ENCODE measurements at places on chromosomes 4 and X. TPM values are rescaled to one million over a fixed set of nuclear protein-coding genes. Genes with fewer than 3 reads are reported as not detected.

GRCh38 chrX:15911734-15912550 lies 57.3 kb upstream of the AP1S2 start:
- DNase-seq, result no peak
- no peaks in the 10 kb centered on the region for H3K36me3 ChIP-seq
- no peak overlapping the region for H3K4me3 ChIP-seq
- no peaks in the 10 kb centered on the region for H3K4me1 ChIP-seq
- H3K27ac ChIP-seq, result no peak overlapping the region

The FGB gene
- not detected for total RNA-seq

The DCHS2 gene
- total RNA-seq, result not detected

The ATP2B3 gene
- total RNA-seq, result not detected

The PSAPL1 gene
- not detected for total RNA-seq

The AKAP4 gene
- total RNA-seq, result not detected

The TSC22D3 gene
- 20.0 TPM for total RNA-seq

The ARL9 gene
- total RNA-seq, result 2.5 TPM

The FABP2 gene
- not detected for total RNA-seq

GRCh38 chr4:181968371-181968770 lies 274.8 kb upstream of the TENM3 start:
- DNase-seq, result no peak
- H3K27me3 ChIP-seq, result no peaks in the 10 kb centered on the region
- peak overlapping the region; percentile 70 for H3K27ac ChIP-seq

The NXT2 gene
- total RNA-seq, result 11.5 TPM

The PALLD gene
- 99.8 TPM for total RNA-seq

The ARSJ gene
- total RNA-seq, result 51.5 TPM

GRCh38 chrX:48102874-48103374 lies 27.5 kb upstream of the SPACA5B start:
- H3K27me3 ChIP-seq, result no peaks in the 10 kb centered on the region
- no peaks in the 10 kb centered on the region for H3K36me3 ChIP-seq
- no peak overlapping the region for H3K4me3 ChIP-seq

The ARMCX2 gene
- total RNA-seq, result 6.9 TPM

The EPHA5 gene
- not detected for total RNA-seq

The ZAR1 gene
- not detected for total RNA-seq
